ENCODE measurements at places on chromosomes 5 and 9.

DNA sequence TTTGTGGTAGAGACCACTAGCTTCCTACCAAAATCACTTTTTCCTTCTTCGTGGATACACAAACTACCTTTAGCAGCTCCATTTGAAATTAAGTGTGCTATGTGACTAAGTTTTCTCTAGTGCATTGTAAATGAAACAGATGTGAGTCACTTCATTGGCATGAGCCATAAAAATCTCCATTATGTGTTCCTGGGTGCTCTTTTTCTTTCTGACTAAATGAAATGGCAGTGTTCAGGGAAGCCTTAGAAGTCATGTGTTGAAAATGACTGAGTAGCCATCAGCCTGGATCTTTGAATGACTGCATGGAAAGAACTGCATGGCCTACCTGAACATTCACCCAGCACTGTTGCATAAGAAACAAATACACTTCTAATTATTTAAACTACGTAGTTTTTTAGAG lies 107.9 kb downstream of the NDUFAF2 start:
- peak; percentile 95 for DNase-seq

GRCh38 chr9:98808875-98809274 lies 1.4 kb downstream of the GALNT12 start:
- no peak for DNase-seq

DNA sequence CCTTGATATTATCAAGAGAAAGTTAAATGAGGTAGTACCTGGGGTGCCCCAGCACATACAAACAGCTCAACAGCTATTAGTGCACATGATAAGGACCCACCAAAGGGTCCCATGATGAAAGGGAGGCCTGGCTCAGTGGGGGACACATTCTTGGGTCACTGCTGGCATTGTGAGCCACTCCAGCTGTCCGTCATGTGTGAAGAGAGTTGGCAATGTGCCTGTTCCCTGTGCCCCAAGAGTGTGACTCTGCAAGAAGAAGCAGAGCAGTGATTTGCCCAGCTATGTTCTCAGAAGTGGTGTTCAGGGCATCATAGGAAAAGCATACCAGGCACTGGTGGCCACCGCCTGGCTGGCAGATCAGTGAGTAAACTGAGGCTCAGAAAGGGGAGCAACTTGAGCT lies 37.1 kb upstream of the TDRD7 start:
- no peak for DNase-seq

DNA sequence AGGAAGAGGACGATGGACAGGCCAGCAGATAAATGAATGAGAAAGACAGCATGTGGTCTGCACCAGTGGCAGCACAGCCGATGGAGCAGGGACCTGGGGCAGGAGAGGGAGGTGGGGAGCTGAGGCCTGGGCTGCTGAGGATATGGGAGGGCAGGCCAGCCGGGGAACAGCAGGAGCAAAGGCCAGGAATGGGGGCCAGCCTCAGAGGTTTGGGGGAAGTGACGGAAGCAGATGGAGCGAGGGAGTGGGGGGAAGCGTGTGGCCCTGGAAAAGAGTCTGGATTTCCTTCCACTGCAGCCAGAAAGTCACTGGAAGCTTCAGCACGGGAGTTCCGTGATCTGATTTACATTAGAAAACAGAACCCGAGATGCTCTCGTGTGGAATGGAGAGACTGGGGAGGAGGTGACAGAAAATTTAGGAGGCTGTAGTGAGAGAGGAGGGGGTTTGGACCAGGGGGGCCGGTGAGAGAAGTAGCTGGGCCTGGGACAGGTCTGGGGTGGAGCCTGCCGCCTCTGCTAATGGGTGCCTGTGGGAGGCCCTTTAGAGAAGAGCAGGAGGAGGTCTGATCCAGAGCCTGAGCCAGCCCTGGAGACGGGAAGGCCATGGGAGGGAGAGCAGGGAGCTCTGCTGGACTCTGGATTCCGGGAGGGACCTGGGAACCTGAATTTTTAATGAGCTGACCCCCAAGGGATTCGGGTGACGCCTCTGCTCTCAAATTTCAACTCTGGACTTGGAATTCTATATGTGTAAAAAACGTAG lies 65.4 kb downstream of the TSPAN17 start:
- DNase-seq = no peak

GRCh38 chr5:146919304-146919703 lies 40.7 kb upstream of the PPP2R2B start:
- DNase-seq = no peak

DNA sequence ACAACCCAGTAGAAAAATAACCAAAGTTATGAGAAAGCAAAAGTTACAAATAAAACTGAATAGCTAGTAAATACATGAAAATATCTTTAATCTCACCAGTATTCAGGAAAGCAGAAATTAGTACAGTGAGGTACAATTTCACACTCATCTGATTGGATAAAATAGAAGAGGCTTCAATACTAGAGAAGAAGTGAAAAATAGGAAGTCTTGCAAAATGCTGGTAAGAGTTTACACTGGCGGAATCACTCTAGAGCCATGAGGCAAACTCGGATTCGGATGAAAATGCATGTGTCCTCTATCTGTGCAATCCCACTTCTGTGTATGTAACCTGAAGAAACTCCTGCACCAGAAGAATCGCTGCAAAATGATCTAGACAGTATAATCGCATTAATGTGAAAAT lies 128.9 kb downstream of the CCDC192 start:
- no peak for DNase-seq

GRCh38 chr5:126811515-126812198 lies 34.7 kb downstream of the LMNB1 start:
- peak; percentile 55 for DNase-seq

GRCh38 chr9:132770770-132771310 lies 100.6 kb downstream of the GTF3C4 start:
- DNase-seq = no peak

DNA sequence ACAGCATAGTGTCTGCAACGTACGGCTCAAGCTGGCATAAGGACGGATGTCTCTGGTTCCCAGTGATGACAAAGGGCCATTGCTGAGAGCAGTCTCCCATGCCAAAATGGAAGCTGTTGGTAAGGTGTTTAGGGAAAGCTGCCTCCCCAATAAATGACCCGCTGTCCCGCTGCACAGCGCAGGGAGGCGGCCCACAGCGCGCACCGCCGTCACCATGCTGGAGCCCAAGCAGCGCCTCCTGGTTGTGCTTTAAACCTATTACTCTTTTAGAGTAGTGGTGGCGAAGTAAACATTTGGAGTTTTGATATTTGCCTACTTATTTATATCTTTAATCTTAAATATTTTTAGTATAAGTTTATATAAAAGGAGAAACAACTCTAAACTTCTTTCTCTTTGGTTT lies 70.4 kb upstream of the C5orf63 start:
- no peak for DNase-seq

GRCh38 chr5:82356808-82357671 lies 78.9 kb upstream of the RPS23 start:
- peak; percentile 84 for DNase-seq

DNA sequence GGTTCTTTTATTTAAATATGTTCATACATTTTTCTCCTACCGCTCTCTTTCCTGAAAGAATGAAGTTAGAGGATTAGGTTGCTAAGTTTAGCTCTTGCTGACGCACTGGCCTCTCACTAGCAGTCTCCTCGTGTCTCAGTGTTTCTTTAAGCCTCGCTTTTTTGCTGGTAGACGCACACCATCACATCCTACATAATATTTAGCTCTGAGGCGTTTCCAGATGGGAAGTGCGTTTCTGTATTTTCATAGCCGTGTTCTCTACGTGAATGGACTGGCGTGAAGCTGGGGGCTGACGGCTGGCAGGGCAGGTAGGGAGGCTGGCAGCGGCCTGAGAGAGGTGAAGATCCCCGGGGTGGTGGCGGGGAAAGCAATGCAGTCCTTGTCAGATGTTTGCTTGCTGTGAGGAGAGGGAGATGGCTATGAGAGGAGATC lies 79.2 kb upstream of the SPRY4 start:
- DNase-seq = no peak

- DNase-seq = no peak
Observed at GRCh38 chr9:99463131-99463530, 241.0 kb downstream of the SEC61B start.

DNA sequence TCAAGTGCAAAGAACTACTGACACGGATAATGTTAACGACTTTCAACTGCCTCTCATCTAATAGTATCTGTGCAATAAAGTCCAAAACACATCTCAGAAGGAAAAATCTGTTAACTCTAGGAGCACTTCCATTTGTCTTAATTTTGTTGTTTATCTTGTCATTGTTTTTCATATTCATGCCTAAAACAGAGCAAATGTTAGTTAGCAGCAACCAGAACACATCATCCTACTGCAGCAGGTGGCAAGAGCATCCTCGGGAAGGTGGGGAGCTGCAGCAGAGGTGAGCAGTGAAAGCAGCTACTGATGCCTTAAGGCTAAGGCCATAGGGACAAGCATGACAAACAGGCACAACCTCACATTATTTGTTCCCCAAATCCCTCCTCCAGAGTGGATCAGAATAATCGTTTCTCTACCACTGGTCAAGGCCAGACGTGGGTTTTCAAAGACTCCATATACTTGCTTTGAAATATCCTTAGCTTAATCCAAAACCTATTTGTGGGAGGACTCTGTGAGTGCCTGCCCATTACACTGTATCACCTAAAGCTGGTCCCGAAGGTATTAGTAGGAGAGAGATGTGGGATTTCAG lies 1.0 kb downstream of the HMGCS1 start:
- DNase-seq = no peak

DNA sequence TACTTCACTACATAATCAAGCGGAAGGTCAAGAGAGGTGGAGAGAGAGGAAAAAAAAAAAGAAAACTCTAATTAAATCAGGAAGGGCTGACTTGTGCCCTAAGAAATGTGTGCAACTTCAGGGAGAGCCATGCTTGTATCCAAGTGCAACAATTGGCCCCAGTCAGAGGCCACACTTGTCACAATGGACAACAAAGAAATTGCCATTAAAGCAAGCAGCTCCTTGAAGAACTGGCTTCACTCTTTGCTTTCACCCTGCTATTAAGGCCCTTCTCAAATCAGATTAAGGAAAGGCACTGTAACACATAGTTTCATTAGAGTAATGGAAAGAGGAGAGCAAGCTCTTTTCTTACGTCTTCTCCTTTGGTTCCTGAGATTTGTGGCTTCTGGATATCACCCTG lies 480.9 kb upstream of the WWC1 start:
- no peak for DNase-seq

DNA sequence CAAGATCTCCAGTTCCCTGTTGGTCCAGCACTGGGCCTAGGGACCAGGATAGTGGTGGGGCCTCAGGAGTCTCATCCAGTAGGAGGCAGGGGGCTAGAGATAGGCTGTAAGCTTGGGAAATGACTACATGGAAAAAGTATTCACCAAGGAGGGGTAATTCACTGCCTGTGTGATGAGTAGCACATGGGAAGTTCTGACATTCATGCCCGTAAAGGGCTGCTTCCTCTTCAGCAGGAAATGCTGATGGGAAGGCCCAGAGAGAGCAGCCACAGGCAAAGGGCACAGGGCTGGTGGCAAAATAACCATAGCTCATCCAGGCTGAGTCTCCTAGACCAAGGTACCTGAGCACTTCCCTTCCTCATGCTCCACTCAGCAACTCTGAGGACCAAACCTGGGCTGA lies 23.1 kb upstream of the FRRS1L start:
- peak; percentile 78 for DNase-seq

GRCh38 chr9:12774861-12775678 lies at the start of gene LURAP1L:
Gene LURAP1L, plus strand, starts transcription at chr9:12775020. Its CDS starts 696 bp downstream, at chr9:12775716.
- peak; percentile 73 for DNase-seq

DNA sequence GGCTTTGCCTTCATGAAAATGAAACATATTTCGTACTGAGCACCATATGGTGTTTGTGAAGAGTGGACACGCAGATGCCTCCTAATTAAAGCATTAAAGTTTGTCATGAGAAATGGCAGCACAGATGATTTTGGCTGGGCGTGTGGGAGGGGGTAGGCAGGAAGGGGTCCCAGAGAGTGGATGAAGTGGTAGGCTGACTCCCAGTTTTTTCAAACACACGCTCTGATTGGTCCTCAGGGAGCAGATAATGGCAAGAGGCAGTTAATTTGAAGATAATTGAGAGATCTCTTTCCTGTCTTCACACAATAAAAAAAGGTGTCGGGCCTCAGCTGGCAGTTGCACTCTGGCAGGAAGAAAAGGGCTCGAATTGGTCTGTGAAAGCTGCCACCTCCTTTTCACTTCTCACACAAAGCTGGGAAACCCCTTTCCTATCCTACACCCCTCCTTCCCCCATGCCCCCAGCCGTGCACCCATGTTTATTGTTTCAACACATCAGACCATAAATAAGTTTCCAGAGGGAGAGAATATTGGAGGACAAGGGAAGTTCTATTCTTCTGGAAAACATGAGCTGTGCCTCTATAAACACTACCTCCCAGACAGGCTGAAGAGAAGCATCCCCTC lies 429.6 kb downstream of the ARHGEF28 start:
- no peak for DNase-seq

DNA sequence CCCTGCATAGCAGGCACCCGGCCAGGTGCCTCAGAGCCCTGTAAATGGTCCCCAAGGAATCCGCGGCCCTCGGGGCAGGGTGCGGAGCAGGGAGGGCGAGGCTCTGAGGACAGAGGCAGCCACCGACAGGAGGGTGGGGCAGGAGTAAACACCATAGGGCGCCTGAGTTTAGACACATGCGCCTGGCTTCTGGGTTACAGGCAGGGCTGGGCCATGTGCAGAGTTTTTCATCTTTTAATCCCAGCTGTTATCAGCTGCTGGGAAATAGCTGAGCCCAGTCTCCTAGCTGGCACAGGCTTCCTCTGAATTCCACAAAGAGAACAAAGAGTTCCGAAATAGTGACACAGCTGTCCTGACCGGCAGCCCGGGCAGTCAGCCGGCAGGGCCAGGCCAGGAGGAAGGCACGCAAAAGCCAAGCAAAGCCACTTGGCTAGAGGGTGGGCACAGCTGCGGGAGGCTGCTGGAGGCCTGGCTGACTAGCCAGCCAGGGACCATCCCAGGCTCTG lies 98.9 kb upstream of the PHYKPL start:
- DNase-seq = no peak

DNA sequence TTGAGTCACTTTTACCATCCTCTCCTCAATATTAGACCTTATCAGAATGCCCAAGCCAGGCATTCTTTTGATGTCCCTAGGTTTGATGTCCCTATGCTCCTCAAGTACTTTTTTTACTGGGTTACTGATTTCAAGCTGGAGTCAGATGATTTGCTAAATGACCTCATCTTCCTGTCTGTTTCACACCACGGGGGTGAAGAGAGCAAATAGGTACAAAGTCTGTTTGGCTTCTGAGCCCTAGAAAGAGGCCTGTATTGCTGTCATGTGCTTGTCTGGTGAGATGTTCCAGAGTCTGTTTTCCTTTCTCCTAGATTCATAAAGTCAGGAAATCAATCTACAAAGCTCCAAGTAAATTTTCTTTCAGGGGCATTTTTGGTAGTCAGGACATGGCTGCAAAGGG lies 12.7 kb upstream of the DAB2 start:
- no peak for DNase-seq
